ENCODE measurements at places on chromosomes 1 and 21.

GRCh38 chr21:41634858-41635257 is 126.9 kb upstream of the TMPRSS2 start:
- DNase-seq, result no peak

DNA sequence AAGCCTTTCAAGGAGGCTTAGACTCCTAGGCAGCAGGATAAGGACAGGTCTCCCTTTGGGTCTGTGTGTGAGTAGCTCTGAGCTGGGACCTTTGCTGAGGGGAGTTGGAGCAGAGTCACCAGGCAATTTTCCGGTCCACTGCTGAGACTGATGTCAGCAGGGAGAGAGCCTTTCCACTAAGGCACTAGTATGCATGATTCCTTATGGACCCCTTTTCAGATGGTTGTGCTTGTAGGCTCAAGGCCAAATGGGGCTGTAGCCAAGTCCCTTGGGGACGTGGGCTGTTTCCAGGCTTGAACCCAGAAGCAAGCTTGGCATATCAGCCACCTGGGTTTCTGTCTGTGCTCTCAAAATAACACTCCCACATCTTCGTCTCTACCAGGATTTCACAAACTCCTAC is 73.0 kb downstream of the CCDC18 start:
- no peak for DNase-seq

DNA sequence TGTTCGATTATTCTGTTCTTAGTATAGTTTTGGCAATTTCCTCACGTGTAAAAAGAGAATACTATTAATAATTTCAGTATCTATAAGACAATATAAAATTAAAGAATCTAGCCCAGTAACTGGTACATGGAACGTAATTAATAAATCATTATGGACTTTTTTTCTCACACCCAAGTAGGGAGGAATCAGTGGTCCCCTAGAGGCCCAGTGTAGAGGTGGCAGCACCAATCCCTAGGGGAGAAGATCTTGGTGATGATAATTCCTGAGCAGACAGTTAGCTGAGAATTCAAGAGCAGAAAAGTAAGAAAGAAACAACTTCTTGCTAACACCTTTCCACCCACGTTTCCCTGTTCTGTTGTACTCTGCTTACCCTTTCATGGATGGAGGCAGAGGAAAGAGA is 19.7 kb upstream of the SELE start:
- DNase-seq, result no peak

DNA sequence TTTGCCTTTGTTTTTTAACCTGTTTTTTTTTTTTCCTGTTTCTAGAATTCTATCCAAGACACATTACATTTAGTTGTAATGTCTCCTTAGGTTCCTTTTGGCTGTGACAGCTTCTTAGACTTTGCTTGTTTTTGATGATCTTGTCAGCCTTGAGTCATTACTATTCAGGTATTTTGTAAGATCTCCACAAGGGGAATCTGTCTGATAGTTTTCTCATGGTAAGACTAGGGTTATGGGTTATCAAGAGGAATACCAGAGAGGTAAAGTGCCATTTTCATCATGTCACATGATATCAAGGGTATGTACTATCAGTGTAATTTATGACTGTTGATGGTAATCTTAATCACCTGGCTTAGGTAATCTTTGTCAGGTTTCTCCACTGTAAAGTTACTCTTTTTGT is 99.1 kb upstream of the GFI1 start:
- DNase-seq, result no peak

DNA sequence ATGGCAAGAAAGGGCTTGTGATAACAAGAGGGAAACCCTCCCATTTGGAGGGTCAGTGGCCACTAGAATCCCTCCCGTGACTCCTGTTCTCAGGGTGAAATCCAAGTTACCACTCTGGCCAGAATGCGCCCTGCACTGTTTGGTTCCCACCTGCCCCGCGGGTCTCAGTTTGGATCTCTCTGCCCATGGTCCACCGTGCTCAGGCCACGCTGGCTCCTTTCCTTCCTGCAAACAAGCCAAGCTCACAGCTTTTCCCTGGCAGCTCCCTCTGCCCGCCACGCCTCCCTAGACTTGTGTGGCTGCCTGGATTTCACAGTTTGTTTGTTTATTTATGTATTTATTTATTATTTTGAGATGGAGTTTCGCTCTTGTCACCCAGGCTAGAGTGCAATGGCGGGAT is 179.5 kb upstream of the VAMP3 start:
- DNase-seq, result no peak

DNA sequence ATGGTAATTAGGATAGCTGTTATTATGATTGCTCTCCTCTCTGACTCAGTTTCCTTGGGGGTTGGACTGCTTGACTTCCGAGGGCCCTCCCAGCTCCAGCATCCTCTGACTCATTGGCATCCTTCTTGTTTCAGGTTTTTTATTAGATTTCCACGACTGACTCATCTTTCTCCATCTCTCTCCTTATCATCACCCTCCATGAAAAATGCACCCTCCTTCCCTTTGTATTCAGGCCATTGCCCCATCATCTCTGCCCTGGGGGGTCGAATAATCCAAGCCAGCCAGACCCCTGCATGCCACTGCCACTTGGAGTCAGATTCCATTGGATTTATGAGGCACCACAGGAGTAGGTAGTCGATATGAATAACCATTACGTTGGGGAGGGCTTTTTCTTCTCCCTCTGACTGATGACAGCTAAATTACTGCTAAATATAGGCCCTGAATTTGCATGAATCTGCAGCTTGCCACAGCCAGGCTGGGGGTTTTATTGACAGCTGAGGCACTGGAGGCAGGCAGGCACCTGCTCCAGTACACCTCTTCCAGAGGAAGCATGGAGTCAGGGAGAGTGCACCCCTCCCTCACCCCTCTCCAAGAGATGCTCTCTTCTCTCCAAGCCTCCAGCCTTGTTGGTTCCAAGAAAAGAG is 91.7 kb downstream of the C1orf94 start:
- no peak for DNase-seq

GRCh38 chr1:111938123-111938522 is 51.3 kb downstream of the KCND3 start:
- DNase-seq, result no peak

GRCh38 chr21:29238967-29239290 is 59.8 kb upstream of the BACH1 start:
- DNase-seq, result no peak

- DNase-seq, result no peak
These were observed 40.2 kb downstream of the PRSS38 start for GRCh38 chr1:227855687-227856086.
